ENCODE measurements at places on chromosomes 12 and 14.

DNA sequence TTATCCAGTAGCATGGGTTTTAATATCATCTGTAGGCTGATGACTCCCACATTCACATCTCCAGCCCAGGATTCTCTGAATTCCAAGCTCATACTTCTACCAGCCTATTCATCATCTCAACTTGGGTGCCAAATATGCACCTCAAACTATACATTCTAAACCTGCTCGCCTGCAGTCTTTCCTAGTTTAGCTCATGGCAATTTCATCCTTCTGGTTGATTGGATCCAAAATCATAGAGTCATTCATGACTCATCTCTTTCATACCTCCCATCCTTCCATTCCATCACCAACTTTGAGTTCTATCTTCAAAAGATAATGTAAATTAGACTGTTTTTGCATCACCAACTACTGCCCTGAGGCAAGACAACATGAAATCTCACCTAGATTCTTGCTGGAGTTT lies 99.7 kb upstream of the EGLN3 start:
- DNase-seq, result no peak

- no peak for DNase-seq
These were observed 44.9 kb downstream of the BBS10 start for GRCh38 chr12:76303365-76303764.

DNA sequence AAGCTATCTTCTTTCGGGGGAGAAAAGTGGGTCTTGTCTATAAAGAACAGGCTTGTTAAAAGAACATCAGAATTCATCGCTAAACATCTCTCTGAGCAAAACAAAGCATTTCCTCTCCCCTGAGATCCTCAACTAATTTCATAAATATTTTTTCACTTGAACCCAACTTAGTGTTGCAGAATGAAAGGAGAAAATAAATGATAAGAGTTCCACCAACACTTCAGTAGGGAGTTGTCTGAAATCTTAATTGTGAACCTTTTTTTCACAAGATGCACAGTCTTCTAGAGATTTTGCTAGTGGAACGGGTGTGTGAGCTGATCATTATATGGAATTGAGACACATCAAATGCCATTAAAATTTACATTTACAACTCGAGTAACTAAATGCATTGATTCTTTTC lies 1.3 kb upstream of the DAAM1 start:
- DNase-seq, result no peak

DNA sequence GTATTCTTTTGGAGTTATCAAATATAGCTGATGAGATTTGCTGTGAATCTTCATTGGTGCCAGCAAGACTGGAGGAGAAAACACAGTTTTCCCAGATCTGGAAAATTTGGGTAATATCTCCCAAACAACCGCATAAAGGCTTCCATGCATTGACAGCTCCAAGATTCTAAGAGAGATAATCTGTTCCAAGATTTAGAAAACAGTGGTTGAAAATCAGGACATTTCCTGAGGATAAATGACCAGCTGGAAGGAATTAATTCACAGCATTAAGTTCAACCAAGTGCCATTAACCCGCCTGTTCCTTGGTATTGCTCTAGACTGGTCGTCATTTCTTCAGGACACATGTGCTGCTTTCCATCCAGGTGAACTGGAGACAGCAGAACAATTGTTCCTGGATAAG lies 147.9 kb upstream of the PRICKLE1 start:
- no peak for DNase-seq

DNA sequence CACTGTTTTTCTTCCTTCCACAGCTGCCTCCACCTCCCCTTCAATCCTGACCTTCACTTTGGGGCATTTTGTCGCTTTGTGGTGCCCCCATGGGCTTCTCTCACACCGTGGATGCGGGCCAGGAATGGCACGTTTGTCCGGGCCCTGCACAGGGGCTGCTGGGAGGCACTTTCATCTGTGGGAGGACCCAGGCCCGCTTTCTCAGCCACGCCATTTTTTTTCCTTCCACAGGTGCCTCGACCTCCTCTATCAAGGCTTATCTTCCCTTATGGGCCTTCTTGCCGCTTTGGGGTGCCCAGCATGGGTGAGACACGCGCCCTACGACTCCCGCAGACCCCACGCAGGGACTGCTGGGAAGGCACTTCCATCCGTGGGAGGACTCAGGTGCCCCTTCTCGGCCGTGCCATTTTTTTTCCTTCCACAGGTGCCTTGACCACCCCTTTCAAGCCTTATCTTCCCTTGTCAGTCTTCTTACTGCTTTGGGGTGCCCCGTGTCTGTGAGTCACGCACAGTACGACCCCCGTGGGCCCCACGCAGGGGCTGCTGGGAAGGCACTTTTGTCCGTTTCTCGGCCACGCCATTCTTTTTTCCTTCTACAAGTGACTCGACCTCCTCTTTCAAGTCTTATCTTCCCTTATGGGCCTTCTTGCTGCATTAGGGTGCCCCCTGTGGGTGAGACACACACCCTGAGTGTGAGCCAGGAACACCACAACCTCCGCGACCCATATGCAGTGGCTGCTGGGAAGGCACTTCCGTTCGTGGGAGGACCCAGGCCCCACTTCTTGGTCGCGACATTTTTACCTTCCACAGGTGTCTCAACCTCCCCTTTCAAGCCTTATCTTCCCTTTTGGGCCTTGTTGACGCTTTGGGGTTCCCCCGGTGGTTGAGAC lies 270.7 kb downstream of the ALG10 start:
- DNase-seq, result no peak

DNA sequence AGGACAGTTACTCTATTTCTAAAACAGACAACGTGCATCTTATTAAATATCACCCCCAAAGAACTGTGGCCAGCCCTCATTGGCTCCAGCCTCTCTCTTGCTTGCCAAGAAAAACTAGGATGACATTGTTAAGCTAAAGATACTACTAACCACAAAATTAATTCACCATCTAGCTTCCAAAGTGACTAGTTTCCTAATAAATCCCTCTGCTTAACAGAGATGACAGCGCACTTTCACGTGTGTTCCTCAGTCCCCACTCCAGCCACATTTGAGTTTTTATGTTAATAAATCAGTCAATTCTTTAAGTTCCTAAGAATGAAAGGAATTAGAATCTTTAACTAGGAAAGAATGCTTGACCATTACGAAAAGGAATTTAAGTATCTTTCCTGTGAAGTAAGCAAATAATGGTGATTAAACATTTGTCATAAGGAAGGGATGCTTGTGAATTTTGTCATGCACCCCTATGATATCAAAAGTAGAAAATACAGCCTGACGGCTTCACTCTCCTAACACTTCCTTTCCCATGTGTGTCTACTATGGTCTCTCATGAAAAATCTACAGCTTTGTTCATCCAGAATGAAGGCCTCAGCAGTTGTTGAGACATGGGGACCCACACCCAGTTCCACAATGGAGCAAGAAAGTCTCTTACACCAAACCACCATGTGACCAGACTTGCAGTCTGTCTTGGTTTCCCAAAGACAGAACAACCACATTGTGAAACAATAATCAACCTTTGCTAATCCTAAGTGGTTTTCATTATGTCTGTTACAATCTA lies 8.1 kb downstream of the CORO1C start:
- no peak for DNase-seq

DNA sequence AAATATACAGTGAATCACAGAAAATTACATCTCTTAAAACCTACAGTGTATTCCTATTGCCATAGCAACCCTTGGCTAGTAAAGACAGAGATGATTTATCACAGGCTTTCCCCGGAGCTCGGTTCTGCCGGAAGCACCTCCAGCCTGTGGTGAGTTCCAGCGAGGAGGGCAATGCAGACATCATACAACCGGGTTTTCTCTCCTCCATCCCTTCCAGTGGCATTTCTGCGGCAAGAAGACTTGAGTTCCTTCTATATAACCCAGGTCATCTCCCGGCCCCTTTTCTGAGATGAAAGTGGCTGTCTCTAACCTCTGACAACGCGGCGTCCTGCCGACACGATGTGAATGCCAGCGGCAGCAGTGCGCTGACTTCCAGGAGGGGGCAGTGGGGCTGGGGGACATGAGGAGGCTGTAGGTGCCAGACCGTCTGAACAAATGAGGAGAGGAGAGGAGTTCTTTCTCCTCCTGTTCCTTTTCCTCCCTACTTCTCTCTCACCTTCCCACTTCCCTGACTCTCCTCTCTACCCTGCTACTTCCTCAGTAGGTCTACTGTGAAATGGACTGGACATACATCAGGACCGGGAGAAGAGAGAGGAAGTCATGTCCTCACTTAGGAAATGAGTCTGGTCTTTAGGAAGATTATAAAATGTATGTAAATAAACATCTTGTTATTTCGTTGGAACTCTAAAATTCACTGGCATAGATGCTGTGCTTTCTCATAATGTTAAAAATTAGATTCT lies 68.6 kb upstream of the MAX start:
- no peak for DNase-seq

DNA sequence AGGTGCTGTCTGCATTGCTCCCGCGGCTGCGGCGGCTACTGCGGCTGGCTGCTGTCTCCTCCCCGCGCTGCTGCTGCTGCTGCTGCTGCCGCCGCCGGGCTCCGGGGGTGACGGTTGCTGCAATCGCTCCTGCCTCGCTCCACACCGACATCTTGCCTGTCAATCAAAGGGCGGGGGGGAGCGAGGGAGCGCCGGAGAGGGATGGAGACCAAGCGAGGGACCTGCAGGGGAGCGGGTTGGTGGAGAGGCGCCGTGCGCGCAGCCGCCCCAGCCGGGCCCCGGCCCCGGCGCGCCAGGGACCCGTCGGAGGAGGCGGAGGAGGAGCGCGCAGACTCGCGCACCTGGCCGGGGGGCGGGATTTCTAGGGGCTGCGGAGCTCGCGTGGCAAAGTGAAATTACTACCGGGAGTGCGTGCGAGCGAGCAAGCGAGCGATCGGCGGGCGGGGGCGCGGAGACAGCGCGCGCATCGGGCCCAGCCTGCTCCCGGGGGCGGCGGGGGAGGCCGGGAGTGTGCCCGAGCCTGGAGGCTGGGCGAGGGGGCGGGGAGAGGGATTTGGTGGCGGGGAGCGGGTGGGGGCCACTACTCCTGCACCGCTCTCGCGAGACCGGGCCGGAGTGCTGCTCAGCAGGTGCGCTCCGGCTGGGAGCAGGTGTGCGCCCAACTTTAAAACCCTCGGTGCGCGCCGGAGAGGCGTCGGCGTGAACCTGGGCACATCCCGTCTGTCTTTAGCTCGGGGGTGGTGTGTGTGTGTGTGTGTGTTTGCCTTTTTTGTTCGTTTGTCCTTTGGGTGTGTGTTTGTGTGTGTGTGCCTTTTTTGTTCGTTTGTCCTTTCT lies at the start of gene KSR2:
KSR2 (minus strand) TSS at position 165 of the 834 bp plus-strand sequence. CDS start 735 bp downstream, outside the sequence.
- no peak for DNase-seq

GRCh38 chr14:102363182-102363943 lies 622 bp downstream of the TECPR2 start:
- no peak for DNase-seq

DNA sequence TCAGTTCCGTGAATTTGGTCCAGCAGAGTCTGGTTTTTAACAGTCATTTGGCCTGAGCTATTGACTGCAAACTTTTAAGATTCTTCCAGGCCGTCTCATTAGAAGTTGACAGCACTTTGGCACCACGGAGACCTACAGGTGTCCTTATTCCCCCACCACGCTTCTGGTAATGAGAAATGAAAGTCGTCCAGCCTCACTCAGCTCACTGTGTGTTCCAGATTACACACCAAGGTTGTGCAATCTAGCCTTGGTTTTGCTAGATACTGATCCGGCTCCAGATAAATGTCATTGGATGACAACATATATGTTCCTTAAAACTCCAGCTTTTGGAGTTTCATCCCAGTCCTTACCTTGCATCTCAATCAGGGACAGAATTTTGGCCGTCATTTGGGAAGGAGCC lies 210.4 kb downstream of the CHST11 start:
- no peak for DNase-seq

- no peak for DNase-seq
These were observed 219.8 kb upstream of the RGS6 start for GRCh38 chr14:71712478-71712877.

DNA sequence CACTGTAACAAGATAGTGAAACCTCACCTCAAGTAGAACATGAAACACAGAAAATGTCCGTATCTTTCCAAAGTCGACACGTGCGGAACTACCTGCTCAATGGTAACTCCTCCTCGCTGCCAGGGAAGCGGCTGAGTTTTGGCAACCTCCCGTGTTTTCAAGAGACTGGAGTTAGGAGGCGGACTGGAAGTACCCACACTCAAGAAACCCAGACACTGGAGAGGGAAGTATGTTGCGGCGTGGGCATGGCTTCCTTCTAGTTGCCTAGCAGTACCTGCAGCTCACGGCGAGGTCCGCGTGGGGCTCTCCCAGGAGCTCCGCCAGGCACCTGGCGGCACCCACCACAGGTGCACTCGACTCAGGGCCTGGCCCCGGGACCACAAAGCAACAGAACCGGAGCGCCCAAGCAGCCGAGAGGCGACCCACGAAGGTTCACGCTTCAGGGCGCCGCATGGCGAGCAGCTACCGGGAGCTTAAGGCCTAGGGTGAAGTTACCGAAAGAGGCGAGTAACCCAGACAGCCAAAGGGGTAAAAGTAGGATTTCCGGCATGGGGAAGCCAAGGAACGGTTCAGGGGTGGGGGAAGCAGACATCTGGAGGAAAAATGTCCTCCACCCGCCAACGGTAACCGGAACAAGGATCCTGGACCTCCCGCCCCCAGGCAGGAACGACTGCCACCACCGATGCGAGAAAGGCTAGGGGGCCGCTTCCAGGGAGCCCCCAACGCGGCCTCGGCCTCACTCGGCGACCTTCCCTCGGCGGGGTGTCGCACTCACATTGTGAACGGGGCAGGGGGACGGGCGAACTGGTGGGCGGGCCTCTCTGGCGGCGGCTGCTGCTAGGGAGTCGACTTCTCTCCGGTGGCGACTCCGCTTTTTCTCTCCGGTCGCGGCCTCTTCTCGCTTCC lies 608 bp downstream of the PTGES3 start:
- no peak for DNase-seq

GRCh38 chr14:93084402-93084801 lies 31.3 kb downstream of the ITPK1 start:
- no peak for DNase-seq

- DNase-seq, result no peak
These were observed 90.7 kb downstream of the NINJ2 start for GRCh38 chr12:572532-572899.

DNA sequence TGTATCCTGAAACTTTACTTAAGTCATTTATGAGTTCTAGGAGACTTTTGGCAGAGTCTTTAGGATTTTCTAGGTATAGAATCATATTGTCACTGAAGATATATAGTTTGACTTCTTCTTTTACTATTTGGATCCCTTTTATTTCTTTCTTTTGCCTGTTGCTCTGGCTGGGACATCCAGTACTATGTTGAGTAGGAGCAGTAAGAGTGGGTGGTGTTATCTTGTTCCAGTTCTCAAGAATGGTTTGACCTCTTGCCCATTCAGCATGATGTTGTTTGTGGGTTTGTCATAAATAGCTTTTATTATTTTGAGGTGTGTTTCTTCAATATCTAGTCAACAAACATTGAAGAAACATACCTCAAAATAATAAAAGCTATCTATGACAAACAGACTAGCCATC lies 35.0 kb downstream of the LIN7A start:
- no peak for DNase-seq

DNA sequence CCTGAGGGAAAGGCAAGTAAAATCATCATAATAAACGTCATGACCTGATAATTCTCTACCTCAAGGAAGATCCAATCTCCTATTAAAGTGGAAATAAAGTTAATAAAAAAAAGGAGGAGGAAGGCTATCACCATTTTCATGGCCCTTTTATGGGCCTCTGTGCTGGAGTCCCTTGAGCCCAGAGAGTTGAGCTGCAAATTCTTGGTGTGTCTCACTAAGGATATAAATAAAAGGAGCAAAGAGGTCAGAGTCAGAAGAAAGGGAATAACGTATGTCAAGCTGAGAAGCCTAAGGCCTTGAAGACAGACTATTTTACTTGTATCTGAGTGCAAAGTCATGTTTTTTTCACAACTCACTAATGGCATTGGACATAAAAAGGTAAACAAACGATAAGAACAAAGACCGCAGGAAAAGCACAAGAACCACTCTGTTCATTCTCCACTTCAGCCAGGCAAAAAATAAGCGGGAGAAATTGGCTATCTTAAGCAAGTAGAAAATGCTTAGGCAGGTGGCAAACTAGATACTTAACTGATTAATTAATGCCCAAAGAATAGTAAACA lies 12.0 kb upstream of the SMIM10L1 start:
- no peak for DNase-seq
